ENCODE measurements at places on chromosomes 16 and 17.

GRCh38 chr17:1787301-1787902 is 25.5 kb downstream of the SERPINF1 start:
- DNase-seq: peak; percentile 50

DNA sequence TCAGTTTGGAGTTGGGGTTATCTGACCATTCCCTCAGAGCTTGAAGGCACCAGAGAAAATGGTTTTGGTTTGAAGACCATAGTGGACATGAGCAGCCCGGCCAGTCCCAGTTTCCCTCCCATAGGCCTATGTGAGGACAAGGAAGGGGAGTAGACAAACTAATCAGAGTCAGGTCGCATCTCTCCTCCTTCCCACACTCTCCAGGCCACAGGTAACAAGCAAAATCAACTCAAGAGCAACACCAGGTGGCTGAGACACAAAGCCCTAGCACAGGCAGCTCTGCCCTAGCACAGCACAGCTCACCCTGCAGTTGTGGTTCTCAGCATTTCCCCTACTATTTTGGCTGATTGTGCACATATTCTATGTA is 7.2 kb downstream of the SUPT4H1 start:
- DNase-seq: no peak

DNA sequence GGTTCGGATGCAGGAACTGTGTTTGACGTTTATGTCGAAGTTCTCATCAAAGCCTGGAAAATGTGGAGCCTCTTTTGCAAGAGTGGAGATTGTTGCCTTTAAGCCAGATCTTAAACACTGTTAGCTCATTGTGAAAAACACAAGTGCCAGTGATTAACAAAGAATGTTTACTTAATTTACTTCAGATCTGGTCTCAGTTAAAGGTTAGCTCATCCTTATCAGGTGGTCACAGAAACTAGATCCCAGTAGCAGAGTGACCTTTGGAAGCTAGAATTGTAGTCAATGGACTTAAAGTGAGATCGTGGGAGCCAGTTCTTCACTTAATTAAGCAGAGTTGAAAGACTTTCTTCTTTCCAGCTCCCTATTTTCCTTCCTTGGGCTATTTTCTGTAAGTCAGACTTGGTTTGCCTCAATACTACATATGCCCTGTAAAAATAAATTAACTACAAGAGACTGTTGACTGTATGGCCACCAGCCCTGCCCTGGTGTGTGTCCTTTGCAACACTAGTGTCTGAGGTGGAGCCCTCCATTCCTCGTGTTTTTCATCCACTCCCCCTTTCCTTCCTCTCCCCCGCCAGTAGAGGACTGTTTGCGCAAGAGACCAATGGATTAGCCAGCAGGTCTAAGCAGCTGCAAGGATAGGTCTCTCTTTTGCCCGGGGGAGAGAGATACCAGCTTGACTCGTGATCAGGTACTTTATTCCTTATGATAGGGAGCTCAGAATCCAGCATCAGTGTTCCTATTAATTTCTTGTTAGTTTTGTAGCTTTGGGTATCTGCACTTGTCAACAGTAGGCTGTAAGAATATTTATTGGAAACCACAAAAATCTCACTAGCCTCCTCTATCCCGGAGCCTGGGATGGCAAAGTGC is 20.2 kb downstream of the FBXO39 start:
- no peak for DNase-seq

- peak; percentile 85 for DNase-seq
Measured at GRCh38 chr17:43530288-43531081, 15.7 kb downstream of the ETV4 start.

- no peak for DNase-seq
Measured at GRCh38 chr16:83301971-83302370, 505.8 kb upstream of the HSBP1 start.

- peak; percentile 16 for DNase-seq
Measured at GRCh38 chr17:33874617-33875060, 380.4 kb upstream of the CCL2 start.

DNA sequence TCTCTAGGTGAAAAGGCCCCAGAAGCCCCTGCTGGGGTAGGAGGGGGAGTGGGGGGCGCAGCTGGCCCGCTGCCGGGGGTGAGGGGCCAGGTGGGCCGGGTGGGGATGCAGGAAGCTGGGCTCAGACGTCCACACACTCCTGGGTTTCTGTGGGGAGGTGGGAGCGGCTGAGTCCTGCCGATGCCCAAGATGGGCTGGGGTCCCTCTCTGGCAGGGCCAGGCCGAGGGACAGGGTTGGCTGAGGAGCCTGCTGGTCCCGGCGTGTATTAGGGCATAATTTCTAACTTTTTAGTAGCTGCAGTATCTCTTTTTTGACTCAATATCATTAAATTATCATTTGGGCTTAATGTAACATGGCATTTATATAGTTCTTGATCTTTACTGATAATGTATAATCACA is 121.4 kb upstream of the CORO6 start:
- no peak for DNase-seq

GRCh38 chr17:4950746-4951204 is at the start of gene ENO3:
Gene ENO3 (plus strand): TSS chr17:4951119. CDS start chr17:4951830, 711 bp downstream.
- DNase-seq: no peak

DNA sequence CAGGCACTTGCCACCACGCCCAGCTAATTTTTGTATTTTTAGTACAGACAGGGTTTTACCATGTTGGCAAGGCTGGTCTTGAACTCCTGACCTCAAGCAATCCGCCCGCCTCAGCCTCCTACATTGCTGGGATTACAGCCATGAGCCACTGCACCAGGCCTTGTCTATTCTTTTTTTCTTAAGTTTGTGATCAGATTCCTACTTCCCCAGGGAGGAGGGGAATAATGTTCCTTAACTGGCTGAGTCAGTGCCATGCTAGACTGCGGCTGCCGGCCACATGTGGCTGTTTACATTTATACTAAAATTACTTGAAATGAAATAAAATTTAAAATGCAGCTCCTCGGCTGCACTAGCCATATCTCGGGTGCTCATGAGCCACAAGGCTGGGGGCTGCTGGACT is 27.8 kb upstream of the USP36 start:
- no peak for DNase-seq

GRCh38 chr17:81044428-81044763 is 9.4 kb downstream of the BAIAP2 start:
- no peak for DNase-seq

GRCh38 chr17:57318913-57319312 is 62.6 kb downstream of the MSI2 start:
- no peak for DNase-seq

GRCh38 chr16:78490847-78491246 is 391.4 kb downstream of the WWOX start:
- no peak for DNase-seq

DNA sequence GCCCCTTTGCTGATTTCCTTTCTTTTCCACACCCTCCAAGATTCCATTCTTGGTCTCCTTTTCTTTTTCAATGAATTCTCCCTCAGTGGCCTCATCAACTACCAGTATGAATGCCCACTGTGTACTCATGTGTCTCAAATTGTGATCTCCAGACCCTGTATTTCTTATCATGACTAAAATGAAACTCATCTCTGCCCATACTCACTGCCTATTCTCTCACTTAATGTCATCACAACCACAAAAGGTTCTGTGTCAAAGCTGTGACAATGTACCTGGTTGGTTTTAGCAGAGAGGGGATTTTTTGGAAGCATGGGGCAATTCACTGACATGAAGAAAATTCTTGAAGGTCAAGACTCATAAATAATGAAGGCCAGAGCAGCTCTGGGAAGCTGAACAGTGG is 11.5 kb upstream of the TBX4 start:
- no peak for DNase-seq

DNA sequence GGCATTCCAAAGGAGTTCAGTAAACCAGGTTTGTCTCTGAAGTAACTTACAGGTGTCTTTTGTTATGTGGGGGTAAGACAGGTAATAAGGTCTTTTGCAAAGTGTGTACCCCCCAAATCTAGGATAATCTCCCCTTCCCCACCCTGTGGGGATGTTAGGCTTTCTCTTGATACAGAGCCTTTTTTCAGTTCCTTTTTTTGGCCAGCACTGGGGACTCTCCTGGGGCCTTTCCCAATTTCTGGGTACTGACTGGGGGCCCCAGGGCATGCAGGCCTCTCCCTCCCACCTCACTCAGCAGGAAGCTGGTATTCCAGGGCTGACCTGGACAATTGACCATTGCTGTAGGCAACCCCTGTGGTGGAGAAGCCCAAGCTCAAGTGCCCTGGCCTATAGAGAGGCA is 84.3 kb upstream of the IRX6 start:
- DNase-seq: no peak

GRCh38 chr17:33154869-33155455 is 138.1 kb downstream of the ASIC2 start:
- no peak for DNase-seq

- no peak for DNase-seq
Measured at GRCh38 chr17:74446551-74447500, 14.9 kb downstream of the GPRC5C start.

GRCh38 chr16:47142821-47143676 is 696 bp downstream of the NETO2 start:
- peak; percentile 53 for DNase-seq

DNA sequence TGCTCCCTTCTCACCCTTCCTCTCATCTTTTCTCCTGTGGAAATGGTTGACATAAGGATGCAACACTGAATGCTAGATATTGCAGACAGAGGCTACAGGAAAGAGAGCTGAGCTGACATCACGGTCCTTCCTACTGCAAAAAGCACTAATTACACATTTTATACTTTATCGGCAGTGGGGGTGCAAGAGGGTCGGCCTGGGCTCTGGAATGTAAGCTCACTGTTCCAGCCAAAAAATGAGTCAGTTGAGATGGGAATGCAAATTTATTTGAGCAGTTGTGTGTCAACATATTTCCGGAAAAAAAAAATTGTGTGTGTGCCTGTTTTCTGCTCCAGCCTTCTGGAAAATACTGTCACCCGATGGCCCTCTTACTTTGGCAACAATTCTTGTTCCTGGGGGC is 14.1 kb upstream of the MRTFB start:
- DNase-seq: no peak

DNA sequence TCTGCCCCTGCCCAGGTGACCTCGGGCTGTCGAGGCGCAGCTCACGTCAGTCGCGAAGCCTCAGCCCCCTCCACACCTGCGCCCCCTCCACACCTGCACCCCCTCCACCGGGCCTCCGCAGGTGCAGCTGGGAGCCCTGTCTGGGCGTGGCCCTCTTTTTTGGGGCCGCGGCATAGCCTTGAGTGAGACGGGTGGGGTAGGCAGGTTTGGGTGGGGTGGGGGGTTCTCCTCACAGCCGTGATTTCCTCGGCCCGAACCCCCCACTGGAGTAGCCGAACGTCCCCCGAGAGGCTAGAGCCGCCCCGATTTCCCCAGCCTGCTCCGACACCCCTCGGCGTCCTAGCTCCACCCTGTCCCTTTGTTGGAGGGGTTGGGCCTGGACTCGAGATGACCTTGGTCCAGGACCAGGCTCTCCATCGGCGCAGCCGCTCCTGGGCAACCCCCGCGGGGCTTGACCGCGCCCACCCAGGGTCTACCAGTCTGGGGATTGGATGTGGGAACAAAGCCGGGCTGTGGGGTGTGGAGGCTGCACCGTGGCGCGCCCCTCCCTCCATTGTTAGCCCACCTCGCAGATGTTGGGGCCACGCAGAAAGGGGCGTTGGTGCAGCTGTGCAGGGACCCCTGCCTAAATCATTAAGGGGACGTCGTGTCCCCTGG is 626 bp downstream of the TUBB3 start:
- no peak for DNase-seq

DNA sequence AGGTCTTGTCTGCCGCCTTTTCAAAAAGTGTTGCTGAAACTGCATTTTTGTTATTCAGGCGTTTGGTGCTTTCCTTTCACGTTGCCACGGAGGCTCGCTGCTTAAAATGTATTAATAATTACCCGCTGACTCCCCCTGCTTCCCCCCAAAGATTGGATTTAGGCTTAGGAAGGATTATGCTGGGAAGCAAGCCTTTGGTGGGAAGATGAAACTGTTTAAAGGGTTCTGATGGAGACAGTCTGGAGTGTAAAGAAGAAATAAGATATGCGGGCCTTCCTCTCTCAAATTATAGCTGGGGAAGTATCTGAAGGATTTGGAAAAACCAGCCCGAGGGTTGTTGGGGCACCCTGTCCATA is 1.1 kb downstream of the KSR1 start:
- DNase-seq: no peak

- DNase-seq: no peak
Measured at GRCh38 chr17:31453896-31454295, 62.4 kb downstream of the RAB11FIP4 start.

GRCh38 chr16:19717741-19718623 is at the start of the genes IQCK and KNOP1:
Gene IQCK (plus strand): TSS chr16:19718271. CDS start chr16:19718307, 36 bp downstream.
Gene KNOP1 (minus strand): TSS chr16:19718227. CDS start chr16:19715035, 3,192 bp downstream.
- DNase-seq: peak; percentile 83

GRCh38 chr17:40516581-40517285 is 15.3 kb upstream of the TNS4 start:
- peak; percentile 75 for DNase-seq

GRCh38 chr17:7445619-7445968 is 733 bp downstream of the CHRNB1 start:
- peak; percentile 54 for DNase-seq

GRCh38 chr17:16975277-16975651 is 3.3 kb upstream of the TNFRSF13B start:
- no peak for DNase-seq

DNA sequence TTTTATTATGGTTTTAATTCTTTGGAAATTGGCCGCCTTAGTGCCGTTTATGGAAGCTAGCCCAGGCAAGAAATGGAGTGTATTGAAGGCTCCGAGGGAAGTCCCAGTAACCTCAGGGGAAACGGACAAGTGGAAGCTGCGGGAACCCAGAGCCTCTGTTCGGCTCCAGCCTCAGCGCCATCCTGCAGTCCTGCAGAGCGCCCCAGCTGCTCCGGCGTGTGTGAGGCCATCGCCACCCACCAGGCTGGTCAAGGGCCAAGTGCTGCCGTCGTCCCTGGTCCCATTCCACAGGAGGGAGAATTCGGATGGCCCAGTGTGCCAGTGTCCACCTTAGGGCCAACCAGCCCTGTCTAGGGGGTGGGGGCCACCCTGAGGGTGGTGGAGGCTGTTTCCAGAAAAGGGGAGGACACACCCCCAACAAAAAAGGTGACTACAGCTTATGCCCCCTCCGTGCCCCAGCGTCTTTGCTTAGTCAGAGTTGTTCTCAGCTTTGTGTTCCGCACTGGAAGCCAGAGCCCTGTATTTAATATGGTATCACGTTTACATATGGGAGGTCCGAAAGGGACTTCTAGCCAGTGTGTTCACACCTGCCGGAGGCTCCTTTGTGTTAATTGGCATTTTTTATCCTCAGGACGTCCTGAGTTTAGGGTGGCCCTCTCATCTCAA is 13.0 kb downstream of the MGRN1 start:
- no peak for DNase-seq

GRCh38 chr17:19378416-19379360 is at the start of gene MAPK7:
Gene MAPK7 (plus strand): TSS chr17:19378498. CDS start chr17:19378901, 403 bp downstream.
- DNase-seq: no peak

DNA sequence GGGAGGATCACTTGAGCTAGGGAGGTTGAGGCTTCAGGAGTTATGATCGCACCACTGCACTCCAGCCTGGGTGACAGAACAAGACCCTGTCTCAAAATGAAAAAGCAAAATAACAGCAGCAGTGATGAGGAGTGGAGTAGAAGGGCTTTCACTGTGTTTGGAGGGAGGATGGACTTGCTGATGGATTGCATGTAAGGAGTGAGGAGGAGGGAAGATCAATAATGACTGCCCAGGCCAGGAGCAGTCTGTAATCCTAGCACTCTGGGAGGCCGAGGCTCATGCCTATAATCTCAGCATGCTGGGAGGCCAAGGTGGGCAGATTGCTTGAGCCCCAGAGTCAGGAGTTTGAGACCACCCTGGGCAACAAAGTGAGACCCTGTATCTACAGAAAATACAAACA is 14.8 kb upstream of the CNEP1R1 start:
- DNase-seq: no peak
